ENCODE measurements at places on chromosomes 5 and 9.

DNA sequence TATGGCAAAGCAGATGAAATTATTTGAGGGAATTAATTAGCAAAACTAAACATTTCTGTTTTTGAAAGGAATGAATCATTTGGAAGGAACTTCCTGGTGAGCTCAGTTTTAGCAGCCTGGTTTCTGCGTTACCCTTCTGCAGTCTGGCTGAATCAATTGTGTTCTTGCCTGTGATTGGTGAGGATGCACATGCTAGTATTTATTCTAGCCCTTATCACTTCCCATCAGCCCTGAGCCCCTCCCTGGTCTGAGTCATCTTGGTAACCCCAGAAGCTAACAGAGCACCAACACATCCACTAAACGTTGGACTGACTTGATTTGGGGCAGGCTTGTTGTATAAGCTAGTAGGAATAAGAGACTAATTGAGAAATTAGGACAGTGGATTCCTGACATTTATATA, 6.6 kb downstream of the TJP2 start:
- no peak for DNase-seq

- no peak for DNase-seq
These were observed 69.8 kb upstream of the ICE1 start for GRCh38 chr5:5352675-5353074.

- no peak for DNase-seq
These were observed 181.2 kb upstream of the DMAC1 start for GRCh38 chr9:7980691-7981289.

GRCh38 chr5:62038024-62038423, 268.0 kb upstream of the KIF2A start:
- DNase-seq: no peak

GRCh38 chr5:120778491-120779484, 314.7 kb downstream of the PRR16 start:
- DNase-seq: no peak

All from DMS79 (cell line).